Stimulated activated CD8-positive, alpha-beta memory T cell treated with anti-CD3 and anti-CD28 coated beads, Interleukin-4, amount 100 ng/mL, for 48 hours (primary cell): ENCODE measurements at places on chromosomes 3 and 15.
A peak's percentile ranks its signal among the peaks of the same experiment; 100 is the strongest.

GRCh38 chr3:11944052-11944673, 60.0 kb upstream of the SYN2 start:
- DNase-seq, result no peak

- no peak for DNase-seq
Measured at GRCh38 chr3:25889525-25889917, 99.6 kb downstream of the OXSM start.

- no peak for DNase-seq
Measured at GRCh38 chr3:73549051-73549600, 75.6 kb downstream of the PDZRN3 start.

GRCh38 chr15:77647961-77648360, 15.2 kb upstream of the LINGO1 start:
- DNase-seq, result no peak

- no peak for DNase-seq
Measured at GRCh38 chr3:190012784-190013183, 107.9 kb downstream of the P3H2 start.

DNA sequence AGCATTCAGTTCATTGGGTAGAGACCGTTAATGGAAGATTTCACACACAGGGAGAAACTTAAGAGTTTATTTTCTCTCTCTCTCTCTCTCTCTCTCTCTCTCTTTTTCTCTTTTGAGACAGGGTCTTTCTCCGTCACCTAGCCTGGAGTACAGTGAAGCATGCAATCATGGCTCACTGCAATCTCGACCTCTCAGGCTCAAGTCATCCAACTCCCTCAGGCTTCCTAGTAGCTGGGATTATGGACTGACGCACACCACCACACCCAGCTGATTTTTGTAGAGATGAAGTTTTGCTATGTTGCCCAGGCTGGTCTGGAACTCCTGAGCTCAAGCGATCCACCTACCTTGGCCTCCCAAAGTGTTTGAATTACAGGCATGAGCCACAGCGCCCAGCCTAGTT, 1.6 kb downstream of the WDR72 start:
- no peak for DNase-seq

- no peak for DNase-seq
Measured at GRCh38 chr3:170992854-170993253, 33.7 kb downstream of the SLC2A2 start.

- no peak for DNase-seq
Measured at GRCh38 chr3:141015481-141015880, 35.7 kb upstream of the SPSB4 start.

DNA sequence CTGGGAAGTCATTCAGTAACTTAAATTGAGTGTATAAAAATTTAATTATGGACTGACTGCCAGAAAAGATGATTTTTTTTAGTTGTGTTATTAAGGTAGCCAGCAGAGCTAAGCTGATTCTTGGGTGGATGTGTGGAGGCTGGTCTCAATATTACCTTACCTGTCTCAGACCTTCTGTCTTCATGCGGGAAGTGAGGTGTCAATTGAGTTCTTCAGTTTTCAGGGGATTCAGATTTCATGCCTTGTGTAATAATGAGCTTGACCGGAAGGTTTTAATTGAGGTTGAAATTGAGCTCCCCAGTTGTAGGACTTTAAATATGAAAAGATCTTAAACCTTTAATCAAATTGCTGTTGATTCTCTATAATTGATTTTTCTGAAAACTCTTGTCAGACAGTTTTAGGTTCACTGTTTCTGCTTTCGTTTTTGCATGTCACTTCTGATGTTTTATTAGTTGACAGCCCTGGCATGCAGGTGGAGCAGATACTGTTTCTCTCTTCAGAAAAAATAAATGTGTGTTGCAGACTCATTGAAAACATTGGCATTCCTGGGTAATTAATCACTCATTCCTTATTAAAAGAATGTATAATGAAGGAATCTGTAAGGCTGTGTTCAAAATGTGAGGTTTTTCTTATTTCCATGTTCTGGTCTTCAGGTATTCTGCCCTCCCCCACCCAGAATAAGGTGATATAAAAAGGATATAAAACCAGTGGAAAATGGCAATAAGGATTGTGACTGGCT, 54.5 kb downstream of the PSMD6 start:
- DNase-seq, result no peak

DNA sequence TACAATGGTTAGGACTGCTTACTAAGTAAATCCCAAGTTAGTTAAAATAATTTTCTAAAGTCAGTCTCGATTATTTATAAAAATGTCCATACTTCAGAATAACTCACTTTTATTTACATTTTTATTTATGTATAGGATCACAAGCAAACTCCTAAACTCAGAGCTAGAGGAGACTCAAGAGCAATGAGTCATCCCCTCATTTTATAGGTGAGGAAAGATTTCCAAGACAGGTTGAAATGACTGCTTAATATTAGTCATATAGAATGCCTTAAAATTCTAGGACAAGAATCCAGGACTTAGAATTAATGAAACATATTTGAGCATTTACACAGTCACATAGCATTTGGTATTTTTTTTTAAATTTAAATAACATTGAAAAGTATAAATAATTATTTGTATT, 983.8 kb downstream of the SI start:
- DNase-seq, result no peak

DNA sequence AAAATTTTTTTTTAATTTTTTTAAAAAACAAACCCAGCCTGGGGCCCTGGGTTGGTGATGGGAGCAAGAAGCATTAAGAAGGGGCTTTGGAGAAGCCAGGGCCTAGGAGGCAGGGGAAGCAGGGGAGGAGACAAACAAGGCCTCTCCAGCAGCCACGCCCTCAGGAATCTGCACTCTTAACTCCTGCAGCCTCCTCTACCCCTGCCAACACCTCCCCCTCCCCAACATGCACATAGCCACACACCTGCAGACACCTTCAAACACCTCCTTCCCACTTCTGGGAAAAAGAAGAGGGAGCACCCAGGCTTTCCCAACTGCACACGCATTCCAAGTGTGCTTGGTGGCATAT, 2.7 kb upstream of the DCAF1 start:
- DNase-seq, result no peak

- DNase-seq, result no peak
Measured at GRCh38 chr15:99148851-99149276, 44.0 kb downstream of the SYNM start.

DNA sequence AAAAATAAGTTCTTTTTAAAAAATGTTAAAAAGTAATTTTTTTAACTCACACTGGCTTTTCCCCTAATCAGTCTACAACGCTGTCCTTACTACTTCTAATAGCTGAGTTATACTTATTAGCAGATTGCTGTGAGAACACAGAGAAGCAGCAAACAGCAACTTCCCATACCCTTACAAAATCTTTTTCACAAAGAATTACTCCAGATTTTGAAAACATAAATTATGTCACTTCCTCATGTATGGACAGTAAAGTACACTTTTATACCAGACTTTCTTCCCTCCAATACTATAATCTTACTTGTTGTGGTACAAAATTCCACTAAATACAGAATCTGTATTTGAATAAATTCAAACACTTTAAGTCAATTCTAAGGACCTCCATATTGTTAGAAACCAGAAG, 2.1 kb downstream of the PHC3 start:
- no peak for DNase-seq

DNA sequence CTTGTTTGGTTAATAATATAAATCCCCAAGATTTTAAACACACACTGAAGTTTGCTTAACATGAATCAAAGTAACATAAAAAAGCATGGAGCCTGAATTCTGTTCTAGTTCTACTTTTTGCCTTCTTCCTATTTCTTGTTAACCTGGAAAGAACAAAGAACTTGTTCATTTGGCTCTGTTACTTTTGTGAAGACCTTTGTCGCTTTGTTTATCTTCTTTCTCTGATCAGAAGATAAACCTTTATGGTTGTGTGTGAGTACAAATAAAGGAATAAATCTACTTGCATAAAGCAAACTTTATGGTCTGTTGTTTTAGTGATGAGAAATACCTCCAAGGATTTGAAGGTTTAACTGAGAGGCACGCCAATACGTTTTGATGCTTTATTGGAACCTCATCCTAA, 210.1 kb upstream of the SATB1 start:
- no peak for DNase-seq

- DNase-seq, result peak; percentile 37
Measured at GRCh38 chr3:20185331-20185678, 701 bp downstream of the SGO1 start.

DNA sequence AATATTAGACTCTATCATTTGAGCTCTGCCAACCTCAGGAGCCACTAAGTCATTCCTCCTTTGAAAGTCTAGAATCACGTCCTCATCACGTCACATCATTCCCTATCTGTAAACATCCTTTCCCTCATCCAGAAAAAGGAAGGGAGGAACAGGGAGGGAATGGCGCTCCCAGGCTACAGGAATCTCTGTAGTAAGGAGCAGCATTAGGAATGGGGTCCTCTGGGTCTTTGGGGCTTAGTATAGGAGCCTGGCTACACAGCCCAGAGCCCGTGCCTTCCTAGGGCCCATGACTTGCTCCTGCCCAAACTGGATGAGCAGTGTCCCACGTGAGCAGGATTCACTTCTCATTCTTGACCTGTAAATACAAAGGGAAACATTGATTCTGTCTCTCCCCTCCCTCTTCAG, 1.6 kb downstream of the TAGLN3 start:
- DNase-seq, result no peak

GRCh38 chr15:93159930-93160329, 70.9 kb upstream of the RGMA start:
- no peak for DNase-seq

- no peak for DNase-seq
Measured at GRCh38 chr3:128794067-128794768, 68.2 kb downstream of the RAB7A start.

DNA sequence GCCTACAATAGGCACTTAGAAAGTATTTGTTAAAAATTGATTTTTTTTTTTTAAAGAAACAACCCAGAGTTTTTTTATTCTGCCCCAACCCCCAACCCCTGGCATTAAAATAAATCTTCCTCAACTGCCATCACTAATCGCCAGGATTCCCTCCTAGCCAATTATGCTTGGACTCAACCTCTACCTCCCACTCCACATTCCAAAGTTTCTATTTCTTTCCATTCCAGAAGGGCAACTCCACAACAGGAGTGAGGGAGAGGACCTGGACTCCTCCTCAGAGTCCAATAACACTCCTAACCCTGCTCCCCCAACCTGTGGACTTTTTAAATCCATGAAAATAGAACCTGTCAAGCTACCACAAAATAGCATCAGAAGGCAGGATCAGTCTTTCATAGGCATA, 99.4 kb downstream of the ADAMTS9 start:
- no peak for DNase-seq
